ENCODE measurements at places on chromosomes 6 and 20.

GRCh38 chr20:36336954-36337704 is 31.0 kb downstream of the DLGAP4 start:
- DNase-seq, result no peak

DNA sequence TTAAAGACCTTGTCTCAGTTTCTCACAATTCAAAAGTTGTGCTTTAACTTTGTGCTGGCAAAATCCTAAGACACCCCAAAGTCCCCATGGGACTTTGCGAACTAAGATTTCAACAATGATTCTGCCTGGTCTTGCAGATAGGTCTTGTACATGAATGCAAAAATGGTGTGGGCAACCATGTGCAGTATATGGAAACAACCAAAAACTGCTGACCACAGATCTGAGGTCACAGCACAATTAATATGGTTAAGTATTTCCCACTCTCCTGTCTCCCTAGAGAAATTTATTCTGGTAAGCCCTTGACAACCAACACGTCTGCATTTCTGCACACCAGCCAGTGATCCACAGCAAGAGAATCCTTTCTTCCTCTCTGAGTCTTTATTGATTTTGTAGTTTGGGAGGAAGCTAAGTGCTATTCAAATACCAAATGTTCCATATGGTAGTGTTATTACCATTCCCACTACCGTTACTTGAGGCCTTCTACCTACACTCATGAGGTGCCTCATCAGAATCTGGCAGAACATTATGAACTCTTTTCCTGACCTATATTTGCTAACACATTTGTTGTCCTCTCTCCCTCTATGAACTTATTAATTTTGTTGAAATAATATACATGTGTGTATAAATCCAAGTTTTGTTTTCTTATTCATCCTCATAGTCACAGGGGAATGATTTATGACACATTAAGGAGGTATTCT is 178.7 kb downstream of the ATXN1 start:
- DNase-seq, result no peak

- no peak for DNase-seq
Observed at GRCh38 chr20:58981628-58982364, 740 bp downstream of the NELFCD start.

- DNase-seq, result no peak
Observed at GRCh38 chr6:151001387-151002056, 136.0 kb downstream of the MTHFD1L start.

- no peak for DNase-seq
Observed at GRCh38 chr6:68077661-68078060, 557.4 kb upstream of the ADGRB3 start.

DNA sequence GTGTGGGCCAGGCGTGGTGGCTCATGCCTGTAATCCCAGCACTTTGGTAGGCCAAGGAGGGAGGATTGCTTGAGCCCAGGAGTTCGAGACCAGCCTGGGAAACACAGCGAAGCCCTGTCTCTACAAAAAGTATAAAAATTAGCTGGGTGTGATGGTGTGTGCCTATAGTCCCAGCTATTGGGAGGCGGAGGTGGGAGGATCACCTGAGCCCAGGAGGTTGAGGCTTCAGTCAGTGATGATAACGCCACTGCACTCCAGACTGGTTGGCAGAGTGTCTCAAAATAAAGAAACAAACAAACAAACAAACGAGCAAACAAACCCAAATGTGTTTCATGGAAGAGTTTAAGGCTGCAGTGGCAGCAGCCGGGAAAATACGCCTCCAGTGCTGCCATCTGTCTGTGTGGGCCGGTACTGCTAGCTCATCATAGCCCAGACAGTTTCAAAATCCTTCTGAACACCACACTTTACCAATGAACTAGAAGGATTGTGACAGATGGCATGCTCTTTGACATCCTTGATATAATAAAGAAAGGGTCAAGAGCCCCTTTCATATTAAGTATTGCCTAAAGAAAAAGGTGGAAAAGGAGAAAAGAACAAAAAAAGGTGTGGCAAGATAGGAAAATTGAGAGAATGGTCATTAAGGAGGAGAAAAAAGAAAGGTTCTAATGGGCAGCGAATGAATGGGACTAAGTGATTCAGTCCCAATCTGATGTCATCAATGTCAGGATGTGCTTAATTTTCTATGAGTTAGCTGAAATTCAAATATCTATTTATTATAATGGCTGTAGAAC is 298.6 kb downstream of the SYNE1 start:
- no peak for DNase-seq

- no peak for DNase-seq
Observed at GRCh38 chr6:112877134-112878100, 530.3 kb downstream of the RFPL4B start.

DNA sequence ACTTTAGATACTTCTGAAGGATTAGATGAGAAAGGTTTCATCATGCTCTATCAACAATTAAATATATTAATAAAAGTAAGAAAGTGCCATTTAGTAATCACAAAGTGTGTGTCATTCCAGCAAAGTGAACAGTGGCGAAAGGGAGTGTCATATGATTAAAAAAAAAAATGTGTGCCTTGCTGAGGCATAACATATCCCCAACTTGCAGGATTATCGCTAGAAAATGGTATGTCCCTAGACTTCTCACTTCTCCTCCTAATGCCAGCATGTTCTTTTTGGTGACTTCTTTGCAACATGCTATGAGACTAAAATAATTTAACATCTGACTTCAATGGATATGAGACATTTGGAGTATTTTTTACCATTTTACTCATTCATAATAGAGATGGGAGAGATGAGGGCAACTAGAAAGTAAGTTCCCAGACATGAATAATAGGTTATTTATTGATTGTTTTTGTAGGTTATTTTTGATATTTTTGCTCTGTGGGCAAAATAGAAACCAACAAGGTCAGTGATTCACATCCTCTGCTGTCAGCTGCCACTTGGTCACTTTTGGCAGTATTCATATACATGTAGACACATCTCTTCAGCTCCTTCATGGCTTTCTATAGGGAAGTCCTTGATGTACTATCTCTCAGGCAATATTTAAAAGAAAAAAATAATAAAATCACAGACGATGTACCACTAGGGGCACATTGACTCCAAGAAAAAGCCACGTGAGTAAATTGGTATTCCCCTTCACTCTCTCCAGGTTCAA is 370.1 kb downstream of the BMP2 start:
- DNase-seq, result no peak

GRCh38 chr6:27091661-27092315 is 155.7 kb upstream of the PRSS16 start:
- peak; percentile 67 for DNase-seq

DNA sequence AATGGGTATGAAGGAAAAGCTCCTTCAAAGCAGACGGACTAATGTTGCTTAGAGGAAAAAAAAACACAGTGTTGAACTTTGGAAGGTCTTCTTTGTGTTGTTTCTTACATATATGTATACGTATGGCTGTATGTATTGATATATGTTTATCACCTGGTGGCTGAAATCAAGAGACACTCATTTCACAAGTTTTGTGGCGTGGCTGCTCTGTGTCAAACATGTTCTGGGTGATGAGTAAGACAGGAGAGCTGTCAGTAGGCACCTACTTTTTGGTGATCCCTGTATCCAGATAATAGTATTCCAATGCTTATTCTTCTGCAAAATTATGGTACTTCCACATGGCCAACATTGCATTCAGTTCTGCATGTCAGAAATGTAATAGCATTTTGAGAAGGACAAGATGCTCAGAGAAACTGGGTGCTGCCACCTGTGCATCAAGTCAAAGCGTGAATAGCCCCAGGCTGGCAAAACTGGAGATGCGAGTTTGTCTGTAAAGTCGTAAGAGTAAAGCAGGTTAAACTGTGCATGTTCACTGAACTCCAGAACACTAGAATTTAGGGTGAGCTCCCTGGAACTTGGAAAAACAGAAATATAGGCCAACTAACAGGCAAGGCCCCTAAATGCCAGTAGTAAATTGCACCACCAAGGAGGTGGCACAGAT is 67.9 kb downstream of the ARMC2 start:
- DNase-seq, result no peak

- no peak for DNase-seq
Observed at GRCh38 chr6:27062755-27063154, 184.7 kb upstream of the PRSS16 start.

- DNase-seq, result no peak
Observed at GRCh38 chr6:133644548-133644891, 244.4 kb upstream of the TCF21 start.

GRCh38 chr6:111973927-111974639 is 79.8 kb upstream of the CCN6 start:
- DNase-seq, result no peak

DNA sequence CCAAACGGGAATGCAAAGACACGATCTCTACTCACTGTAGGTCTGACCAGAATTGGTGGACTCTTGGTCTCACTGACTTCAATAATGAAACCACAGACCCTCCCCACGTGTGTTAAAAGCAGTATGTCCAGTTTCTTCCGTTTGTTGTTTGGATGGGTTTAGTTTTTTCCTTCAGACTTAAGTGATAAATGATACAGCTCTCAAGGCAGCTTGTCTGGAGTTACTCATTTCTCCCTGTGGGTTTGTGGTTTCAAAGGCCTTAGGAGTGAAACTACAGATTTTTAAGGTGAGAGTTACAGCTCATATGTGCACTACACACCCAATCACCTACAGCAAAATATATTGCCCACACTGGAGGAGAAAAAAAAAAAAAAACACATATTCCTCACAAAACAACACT is 86.7 kb upstream of the STMND1 start:
- DNase-seq, result no peak
